Stimulated activated CD4-positive, alpha-beta T cell treated with anti-CD3 and anti-CD28 coated beads, Interleukin-15, amount 100 ng/mL, for 48 hours (primary cell): ENCODE measurements at places on chromosomes 6 and 20.

DNA sequence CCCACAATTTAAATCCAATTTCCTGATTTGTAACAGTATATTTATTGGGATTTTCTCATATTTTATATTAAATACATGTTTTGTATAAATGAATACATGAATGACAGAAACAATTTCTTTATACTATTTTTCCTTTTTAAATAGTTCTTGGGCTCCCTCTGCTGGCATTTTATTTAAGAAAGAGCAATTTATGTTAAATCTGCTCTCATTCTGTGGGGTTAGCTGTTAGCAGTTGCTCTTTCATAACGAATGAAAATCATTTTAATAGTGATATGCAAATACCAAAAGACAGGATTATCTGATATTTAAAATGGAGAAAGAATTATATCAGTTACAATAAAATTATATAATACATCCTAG lies 118.3 kb downstream of the RALGAPA2 start:
- DNase-seq = no peak

- DNase-seq = no peak
These were observed 37.0 kb upstream of the SAMHD1 start for GRCh38 chr20:36988494-36988966.

- DNase-seq = no peak
These were observed 9.3 kb upstream of the LAMA5 start for GRCh38 chr20:62376112-62377063.

DNA sequence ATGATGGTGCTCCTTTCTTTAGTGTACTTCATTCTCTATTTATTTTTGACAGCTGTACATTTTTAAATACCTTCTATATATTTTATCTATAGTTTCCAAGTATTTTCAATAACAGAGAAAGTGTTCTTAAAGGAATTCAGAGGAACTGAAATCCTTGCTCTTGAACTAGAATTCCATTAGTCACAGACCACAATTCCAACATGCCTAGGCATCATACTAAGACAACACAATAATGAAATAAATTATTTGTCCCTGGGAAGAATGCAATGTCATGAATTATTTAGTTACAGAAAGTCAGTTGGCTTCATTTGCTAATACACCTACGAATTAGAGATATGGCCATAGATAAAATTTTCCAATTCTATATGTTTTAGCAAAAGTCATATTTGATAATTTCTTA lies 671.2 kb downstream of the EPHA7 start:
- no peak for DNase-seq

DNA sequence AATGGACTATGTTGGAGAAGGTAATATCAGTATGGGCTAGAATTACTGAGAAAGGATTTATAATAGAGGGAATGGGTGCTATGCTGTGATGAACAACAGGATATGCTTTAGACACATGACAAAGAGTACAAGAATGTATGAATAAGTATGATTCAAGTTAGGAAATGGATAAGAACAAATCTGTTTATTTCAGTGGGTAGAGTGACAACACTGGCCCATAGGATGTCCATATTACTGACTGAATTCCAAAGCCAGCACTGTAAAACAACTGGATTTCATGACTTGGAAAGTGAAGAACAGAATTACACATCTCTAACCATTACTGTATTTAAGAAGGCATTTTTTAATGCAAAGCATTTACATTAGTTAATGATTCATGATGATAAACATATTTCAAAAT lies 35.9 kb downstream of the EPM2A start:
- DNase-seq = no peak

DNA sequence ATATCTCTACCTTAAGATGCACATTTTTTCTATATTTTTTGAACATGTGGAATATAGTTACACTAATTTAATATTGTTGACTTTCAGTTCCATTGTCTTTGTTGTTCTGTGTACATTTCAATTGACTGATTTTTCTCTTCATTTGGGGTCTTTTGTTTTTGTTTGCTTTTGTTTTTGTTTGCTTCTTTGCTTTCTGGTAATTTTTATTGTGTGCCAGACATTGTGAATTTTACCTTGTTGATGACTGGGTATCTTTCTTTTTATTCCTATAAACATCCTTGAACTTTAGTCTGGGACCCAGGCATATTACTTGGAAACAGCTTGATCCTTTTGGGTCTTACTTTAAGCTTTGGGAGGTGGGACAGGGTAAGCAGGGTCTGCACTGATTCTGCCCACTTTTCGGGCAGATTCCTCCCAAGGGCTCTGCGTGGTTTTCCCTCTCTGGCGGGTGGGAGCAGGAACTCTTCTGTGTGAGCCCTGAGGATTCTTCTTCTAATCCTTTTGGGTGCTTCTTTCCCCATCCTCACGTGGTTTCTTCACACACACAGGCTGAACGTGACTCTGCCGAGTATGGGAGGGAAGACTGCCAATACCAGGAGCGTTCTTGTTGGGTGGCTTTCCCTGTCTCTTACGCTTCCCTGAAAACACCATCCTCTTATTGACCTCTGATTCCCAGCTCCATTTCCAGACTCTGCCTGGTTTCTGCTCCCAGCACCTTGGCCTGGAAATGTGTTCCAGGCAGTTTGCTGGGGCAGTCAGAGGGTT lies 200.5 kb downstream of the ARID1B start:
- DNase-seq = no peak

DNA sequence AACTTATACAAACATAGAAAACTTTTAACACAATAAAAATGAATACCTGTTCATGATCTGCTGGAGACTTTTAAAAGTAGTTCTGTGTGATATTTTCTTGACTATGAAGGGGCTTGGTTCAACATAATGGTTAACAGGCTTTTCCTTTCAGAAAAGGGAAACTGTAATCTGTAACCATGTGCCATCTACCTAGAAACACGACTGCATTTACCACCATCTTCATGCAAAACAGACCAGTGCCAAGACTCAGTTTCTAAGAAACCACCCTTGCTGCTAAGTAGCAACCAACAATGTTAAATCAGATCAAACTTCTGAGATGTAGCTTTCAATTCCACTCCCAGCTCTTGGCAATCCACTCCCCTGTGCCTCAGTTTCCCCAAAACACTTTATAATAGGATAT lies 15.7 kb downstream of the STAU1 start:
- DNase-seq = no peak

GRCh38 chr6:9405825-9406224 lies 970.5 kb upstream of the SLC35B3 start:
- DNase-seq = no peak

GRCh38 chr20:11935212-11936154 lies 17.8 kb downstream of the BTBD3 start:
- DNase-seq = no peak

DNA sequence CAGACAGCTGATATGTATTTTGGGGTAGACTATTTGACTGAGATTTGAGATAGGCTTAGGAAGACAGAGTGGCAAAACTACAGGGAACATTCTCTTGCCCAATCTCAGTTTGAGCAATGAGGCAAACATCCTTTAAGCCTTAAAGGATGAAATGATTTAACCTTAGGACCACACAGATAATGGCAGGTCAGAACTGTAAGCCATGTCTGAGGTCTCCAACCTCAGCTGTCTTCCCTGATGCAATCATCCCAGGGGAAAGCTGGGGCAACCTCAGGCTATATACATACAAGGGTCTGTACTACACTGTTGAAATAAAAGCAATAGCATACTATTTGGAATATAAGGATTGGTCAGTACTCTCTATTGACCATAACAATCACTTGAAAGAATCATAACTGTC lies 83.8 kb upstream of the NUP153 start:
- DNase-seq = no peak

GRCh38 chr6:1915226-1915625 lies 305.5 kb downstream of the FOXC1 start:
- no peak for DNase-seq

- no peak for DNase-seq
These were observed 3.9 kb upstream of the TEAD3 start for GRCh38 chr6:35500782-35501181.

GRCh38 chr6:110063594-110064263 lies 85.6 kb downstream of the GPR6 start:
- no peak for DNase-seq

DNA sequence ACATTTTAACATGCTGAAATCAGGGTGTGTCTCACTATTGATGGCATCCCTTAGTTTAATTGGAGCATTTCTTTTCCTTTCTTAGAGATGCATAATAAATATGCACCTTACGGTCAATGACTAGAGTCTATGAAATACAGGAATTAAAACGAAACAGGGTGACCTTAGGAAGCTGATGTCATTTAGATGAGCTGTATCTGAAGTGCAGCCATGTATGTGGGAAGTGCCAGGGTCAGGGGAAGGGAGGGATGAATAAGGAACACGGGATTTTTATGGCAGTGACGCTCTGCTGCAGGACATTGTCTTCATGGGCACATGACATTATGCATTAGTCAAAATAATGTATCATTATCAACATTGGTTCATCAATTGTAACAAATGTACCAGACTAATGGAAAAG lies 84.0 kb downstream of the AGPAT4 start:
- no peak for DNase-seq

DNA sequence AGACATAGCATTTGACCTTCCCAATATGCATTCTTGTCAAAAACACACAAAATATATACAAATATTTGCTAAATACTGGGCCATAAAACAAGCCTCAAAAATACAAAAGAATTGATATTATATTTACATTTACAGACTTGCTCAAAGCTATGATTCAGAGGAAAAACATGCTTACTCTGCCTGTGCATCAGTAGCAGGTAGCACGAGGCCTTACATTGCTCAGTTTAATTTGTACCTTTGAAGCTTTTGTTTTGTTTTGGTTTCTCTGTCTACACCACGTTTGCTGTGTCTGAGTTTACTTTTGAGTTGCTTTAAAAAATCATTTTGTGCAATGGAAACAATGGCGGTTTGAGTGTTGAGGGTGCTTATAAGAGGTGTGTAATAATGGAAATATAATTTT lies 99.3 kb downstream of the PHF3 start:
- no peak for DNase-seq
